ENCODE measurements at places on chromosomes 2 and 18. TPM values are rescaled to one million over a fixed set of nuclear protein-coding genes. Genes with fewer than 3 reads are reported as not detected.

The HNMT gene
- total RNA-seq, result 161 TPM

The PSMA8 gene
- total RNA-seq, result not detected

The CYB5A gene
- total RNA-seq, result 514 TPM

The CARF gene
- total RNA-seq, result 12.6 TPM

The CKAP2L gene
- total RNA-seq, result 0.19 TPM

The SSB gene
- total RNA-seq, result 158 TPM

The MBD2 gene
- total RNA-seq, result 79.7 TPM

The SLC11A1 gene
- total RNA-seq, result 69.9 TPM

The CAB39 gene
- total RNA-seq, result 119 TPM

The GPR75 gene
- total RNA-seq, result 2.3 TPM

The MAP2 gene
- 5.1 TPM for total RNA-seq

The KCNJ3 gene
- total RNA-seq, result not detected

The TRPM8 gene
- total RNA-seq, result 1.7 TPM

The SPP2 gene
- total RNA-seq, result not detected

The ARL4C gene
- total RNA-seq, result 6.4 TPM

The RGPD3 gene
- 0.85 TPM for total RNA-seq

The PUM2 gene
- 80.7 TPM for total RNA-seq

The GPR39 gene
- total RNA-seq, result 0.66 TPM

The COL4A3 gene
- 0.19 TPM for total RNA-seq

The NR4A2 gene
- 7.2 TPM for total RNA-seq

The RSAD2 gene
- 3.5 TPM for total RNA-seq

The CPO gene
- not detected for total RNA-seq

The TDRD15 gene
- total RNA-seq, result not detected

The ZNF519 gene
- total RNA-seq, result 4.8 TPM

The LCT gene
- not detected for total RNA-seq

The PLGLB1 gene
- total RNA-seq, result 5.8 TPM

The COL3A1 gene
- total RNA-seq, result 629 TPM

The CNDP2 gene
- total RNA-seq, result 89.8 TPM

The ABCG5 gene
- not detected for total RNA-seq

The CTLA4 gene
- total RNA-seq, result 2.5 TPM

The TNFAIP6 gene
- 3.6 TPM for total RNA-seq

The ACTG2 gene
- total RNA-seq, result 8.5 TPM

The MLPH gene
- total RNA-seq, result 24.7 TPM

The CHPF gene
- 21.6 TPM for total RNA-seq

The KIF1A gene
- total RNA-seq, result not detected

The GNAL gene
- 20.7 TPM for total RNA-seq

The PAIP2B gene
- 4.4 TPM for total RNA-seq

The ADCYAP1 gene
- 1.1 TPM for total RNA-seq

The BCL2 gene
- total RNA-seq, result 50.3 TPM

The CPLX4 gene
- not detected for total RNA-seq

The AQP12A gene
- not detected for total RNA-seq

The LHCGR gene
- 2.3 TPM for total RNA-seq

The FMNL2 gene
- total RNA-seq, result 50.5 TPM

The MC5R gene
- total RNA-seq, result not detected

The NAT8 gene
- not detected for total RNA-seq

The CD8A gene
- not detected for total RNA-seq

The IL36A gene
- not detected for total RNA-seq

The STPG4 gene
- not detected for total RNA-seq

Measured in subcutaneous adipose tissue (tissue), 4 donors.